AG04449 (cell line): ENCODE measurements at places on chromosomes 4 and X.

GRCh38 chr4:83240379-83240875 is 44.2 kb downstream of the COQ2 start:
- DNase-seq, result no peak

GRCh38 chr4:24372881-24373280 is 211.5 kb downstream of the DHX15 start:
- DNase-seq, result no peak

- no peak for DNase-seq
Observed at GRCh38 chrX:21838937-21839333, 482 bp upstream of the MBTPS2 start.

DNA sequence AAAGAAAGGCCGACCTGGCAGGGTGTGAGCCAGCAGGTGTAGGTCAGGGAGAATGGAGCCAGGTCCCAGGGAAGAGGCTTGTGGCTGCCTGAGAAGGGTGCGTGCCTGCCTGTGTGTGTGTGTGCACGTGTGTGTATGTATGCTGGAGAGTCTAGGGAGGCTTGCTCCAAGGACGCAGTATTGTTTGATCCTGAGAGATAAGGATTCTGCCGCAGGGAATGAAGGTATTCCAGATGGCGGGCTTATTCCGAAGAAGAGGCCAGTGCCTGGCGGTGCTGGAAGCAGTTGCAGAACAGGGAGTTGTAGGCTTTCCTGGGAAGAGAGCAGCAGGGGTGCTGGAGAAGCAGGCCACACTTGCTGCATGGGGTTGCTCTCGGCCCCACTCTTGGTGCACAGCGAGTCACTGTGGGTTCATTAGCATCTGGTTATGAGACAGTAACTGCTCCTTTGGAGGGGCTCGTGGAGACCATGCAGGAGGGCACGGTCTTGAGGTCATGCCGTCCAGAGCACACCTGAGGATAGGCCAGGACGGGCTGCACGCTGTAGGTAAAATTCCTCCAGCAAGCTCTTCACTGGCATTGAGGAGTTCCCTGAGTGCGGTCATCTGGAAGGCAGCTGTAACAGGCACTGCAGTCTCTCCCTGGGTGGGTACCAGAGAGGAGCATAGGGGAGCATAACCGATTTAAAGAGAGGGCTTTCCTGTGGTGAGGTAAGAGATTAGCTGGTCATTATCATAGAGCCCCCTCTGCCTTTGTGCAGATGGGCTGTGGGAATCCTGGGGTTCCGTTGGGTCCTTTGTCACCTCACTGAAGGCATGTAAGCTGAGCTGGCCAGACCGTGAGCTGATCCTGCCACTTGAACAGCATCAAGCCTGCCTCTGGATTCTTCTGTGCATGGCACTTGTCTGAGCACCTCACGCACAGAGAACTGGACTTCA is 29.9 kb upstream of the MSANTD1 start:
- no peak for DNase-seq

GRCh38 chrX:103554687-103555424 is 30.5 kb upstream of the TCEAL4 start:
- no peak for DNase-seq

DNA sequence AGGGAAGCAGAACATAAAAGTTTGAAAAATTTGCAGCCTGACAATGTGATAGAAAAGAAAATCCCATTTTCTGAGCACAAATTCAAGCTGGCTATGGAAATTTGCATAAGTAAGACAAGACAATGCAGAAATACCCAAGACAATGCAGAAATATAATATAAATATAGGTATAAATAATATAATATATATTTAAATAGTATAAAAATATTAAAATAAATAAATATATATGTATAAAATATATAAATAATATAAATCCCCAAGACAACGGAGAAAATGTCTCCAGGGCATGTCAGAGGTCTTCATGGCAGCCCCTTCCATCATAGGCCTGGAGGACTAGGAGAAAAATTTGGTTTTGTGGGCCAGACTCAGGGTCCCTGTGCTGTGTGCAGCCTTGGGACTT is 125.0 kb upstream of the AADAT start:
- DNase-seq, result no peak

GRCh38 chr4:3306450-3306849 is 13.6 kb downstream of the RGS12 start:
- no peak for DNase-seq

DNA sequence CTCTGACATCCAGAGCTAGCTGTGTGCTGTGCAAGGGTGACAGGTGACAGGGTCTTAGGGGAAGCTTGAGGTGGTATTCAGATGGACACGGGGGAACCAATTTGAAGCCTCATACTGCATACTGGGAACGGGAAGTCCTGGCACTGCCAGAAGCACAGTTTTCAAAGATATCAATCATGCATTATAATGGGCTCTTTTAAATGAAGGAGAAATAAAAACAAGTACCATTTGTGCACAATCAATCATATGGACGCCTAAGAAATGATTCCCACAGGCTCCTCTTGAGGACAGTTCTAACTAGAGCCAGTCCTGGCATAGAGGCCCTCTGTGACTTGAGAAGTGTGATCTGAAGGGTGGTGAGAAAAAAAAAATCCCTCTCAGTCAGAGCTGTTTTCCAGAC is 50.9 kb downstream of the TSC22D3 start:
- no peak for DNase-seq

GRCh38 chr4:30757357-30757756 is 37.2 kb downstream of the PCDH7 start:
- DNase-seq, result peak; percentile 41

- DNase-seq, result no peak
Observed at GRCh38 chr4:2930135-2930757, 33.0 kb downstream of the NOP14 start.

GRCh38 chr4:139247241-139247640 is 32.8 kb downstream of the MGARP start:
- no peak for DNase-seq

DNA sequence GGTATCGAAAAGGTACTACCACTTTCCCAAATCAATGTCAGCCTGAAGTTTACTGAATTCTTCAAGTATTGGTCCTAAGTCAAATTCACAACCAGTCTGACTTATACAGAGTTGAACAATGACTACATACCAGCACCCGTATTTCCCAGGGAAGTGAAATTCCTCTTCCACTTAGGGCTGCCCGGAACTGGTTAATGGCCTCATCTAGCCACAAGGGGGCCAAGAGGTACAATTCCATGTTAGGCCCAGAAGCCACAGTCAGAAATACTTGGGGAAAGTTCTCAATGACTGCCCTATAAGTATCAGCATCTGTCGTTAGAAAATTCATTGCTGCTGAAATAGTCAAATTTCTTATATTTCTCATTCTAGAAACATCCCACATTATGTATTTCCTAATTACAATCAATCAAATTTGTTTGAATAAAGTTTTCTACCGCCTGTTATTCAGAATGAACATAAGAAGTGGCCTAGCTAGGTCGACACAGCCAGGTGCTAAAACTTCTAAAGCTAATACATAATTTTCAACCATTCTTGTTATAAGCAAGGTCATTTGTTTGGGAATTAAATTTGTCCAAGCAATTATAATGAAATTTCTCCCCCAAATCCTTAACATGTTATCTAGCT is 5.6 kb upstream of the PCDH7 start:
- DNase-seq, result no peak

DNA sequence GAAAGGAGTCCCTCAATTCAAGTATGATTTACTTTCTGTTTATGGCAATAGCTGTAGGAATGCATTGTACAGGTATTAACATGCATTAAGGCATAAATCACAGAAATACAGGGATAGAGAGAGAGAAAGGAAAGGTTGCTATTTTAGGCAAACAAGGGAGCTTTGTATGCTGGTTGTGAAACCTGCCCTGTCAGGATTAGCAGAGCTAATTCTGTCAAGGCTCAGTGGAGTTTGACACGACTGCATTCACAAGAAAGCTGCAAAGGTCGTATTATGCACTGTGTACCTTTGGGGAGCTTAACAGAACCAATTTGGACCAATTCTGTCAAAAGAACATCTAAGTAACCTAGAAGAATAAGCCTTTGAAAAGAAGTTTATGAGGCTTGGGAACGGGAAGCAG is 239.3 kb downstream of the GRIA2 start:
- DNase-seq, result no peak

DNA sequence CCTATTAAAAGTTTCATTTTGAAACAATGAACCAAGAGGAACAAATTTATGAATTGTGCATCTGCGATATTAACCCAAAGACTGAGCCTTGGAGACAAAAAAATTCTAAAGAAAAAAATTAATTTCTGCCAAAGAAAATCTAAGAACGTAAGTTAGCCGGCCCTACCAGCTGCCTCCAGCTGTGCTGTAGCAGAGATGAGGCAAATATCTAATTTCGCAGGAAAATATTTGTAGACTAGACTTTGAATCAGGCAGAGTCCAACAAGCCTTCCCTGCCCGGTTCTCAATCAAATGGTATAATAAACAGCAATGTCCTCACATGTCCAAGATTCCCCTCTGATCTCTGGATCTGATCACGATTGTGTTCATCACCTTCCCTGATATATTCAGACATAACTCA is 21.2 kb upstream of the SMIM20 start:
- no peak for DNase-seq

- no peak for DNase-seq
Observed at GRCh38 chr4:67575232-67576058, 16.9 kb downstream of the STAP1 start.

- no peak for DNase-seq
Observed at GRCh38 chr4:48623182-48623780, 133.2 kb downstream of the ZAR1 start.
